ENCODE measurements at places on chromosomes 16 and 17. TPM values are rescaled to one million over a fixed set of nuclear protein-coding genes. Genes with fewer than 3 reads are reported as not detected.

ALOX12B gene
- total RNA-seq, result not detected

KRTAP4-1 gene
- total RNA-seq, result not detected

FKBP10 gene
- total RNA-seq, result 396 TPM

TPSG1 gene
- total RNA-seq, result not detected

KIF2B gene
- total RNA-seq, result not detected

ANKS4B gene
- total RNA-seq, result not detected

TMED6 gene
- total RNA-seq, result 0.72 TPM

KCNH4 gene
- not detected for total RNA-seq

NOB1 gene
- 35.5 TPM for total RNA-seq

ZPBP2 gene
- not detected for total RNA-seq

VAC14 gene
- total RNA-seq, result 72.7 TPM

LGALS9 gene
- 1.4 TPM for total RNA-seq

HOXB8 gene
- not detected for total RNA-seq
